K562 (cell line): ENCODE measurements at places on chromosomes 5 and 9.

- no peak overlapping the region for H3K27ac ChIP-seq
- H3K4me3 ChIP-seq: no peak overlapping the region
- DNase-seq: no peak
- no peaks in the 10 kb centered on the region for H3K27me3 ChIP-seq
- no peaks in the 10 kb centered on the region for H3K36me3 ChIP-seq
Observed at GRCh38 chr9:21988056-21988990, 5.9 kb downstream of the CDKN2A start.

DNA sequence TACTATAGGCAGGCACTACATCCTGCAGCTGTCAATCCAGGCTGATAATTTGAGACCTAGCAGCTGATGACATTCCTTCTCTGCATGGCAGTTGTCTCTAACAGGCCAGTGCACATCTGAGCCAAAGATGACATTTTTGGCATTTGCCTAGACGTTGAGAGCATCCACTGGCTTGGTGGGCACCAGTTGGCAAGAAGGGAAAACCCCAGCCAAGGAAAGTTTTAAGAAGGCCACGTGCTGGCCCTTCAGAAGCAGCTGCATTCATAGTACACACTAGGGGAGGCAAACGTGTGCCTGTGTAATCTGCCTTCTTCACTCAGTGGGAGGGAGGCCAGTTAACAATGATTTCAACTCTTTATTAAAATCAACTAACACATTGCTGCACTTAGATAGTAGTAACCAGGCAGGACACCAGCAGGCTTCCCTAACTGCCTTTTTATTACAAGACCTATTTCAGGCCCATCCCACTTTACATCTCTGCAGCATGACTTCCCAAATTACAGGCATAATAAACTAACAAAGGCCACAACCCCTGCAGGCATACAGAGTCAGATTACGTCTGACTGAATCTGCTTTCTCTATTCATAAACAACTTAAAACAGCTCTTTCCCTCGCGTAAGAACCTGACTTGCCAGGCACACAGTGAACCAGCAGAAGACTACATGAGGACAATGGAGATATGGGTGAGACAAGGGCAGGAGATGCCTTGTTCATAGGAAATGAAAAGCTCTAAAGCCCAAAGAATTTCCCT lies 576.3 kb downstream of the PDE4D start:
- H3K4me3 ChIP-seq: no peak overlapping the region
- H3K4me1 ChIP-seq: no peaks in the 10 kb centered on the region
- no peak for DNase-seq
- no peaks in the 10 kb centered on the region for H3K36me3 ChIP-seq
- H3K27ac ChIP-seq: no peak overlapping the region

- no peaks in the 10 kb centered on the region for H3K27me3 ChIP-seq
- no peaks in the 10 kb centered on the region; the same call in 2 of the 3 replicates for H3K4me1 ChIP-seq
- H3K36me3 ChIP-seq: no peaks in the 10 kb centered on the region
- no peak overlapping the region for H3K27ac ChIP-seq
Observed at GRCh38 chr5:72515211-72515610, 8.0 kb upstream of the ZNF366 start.

- H3K4me3 ChIP-seq: no peak overlapping the region
- H3K4me1 ChIP-seq: peaks cover 6% of the 10 kb centered on the region; the same call in 1 of the 2 replicates
- no peak overlapping the region for H3K27ac ChIP-seq
- peaks cover 50% of the 10 kb centered on the region for H3K27me3 ChIP-seq
Observed at GRCh38 chr9:38133595-38133994, 64.6 kb upstream of the SHB start.

DNA sequence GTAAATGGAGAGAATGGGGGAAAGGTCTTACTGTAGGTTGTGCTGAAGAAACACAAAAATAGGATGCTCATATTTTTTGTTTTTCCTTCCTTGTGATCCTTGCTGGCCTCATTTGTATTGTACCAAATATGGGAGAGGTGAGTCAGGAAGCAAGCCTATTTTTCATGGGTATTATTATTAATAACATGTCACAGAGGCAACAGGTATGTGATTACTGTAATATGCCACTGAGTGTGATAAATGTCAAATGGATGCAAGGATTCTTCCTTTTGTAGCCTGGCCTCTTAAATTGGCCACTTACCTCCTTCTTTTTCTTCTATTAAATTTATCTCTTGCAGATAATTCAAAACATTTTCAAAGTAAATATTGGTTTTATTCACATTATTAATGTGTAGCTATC lies 10.2 kb downstream of the LECT2 start:
- no peaks in the 10 kb centered on the region for H3K27me3 ChIP-seq
- H3K27ac ChIP-seq: no peak overlapping the region
- H3K4me1 ChIP-seq: no peaks in the 10 kb centered on the region

GRCh38 chr5:180596668-180597231 lies 5.5 kb upstream of the SCGB3A1 start:
- no peak for DNase-seq
- no peak overlapping the region for H3K27ac ChIP-seq
- no peaks in the 10 kb centered on the region for H3K36me3 ChIP-seq
- H3K27me3 ChIP-seq: no peaks in the 10 kb centered on the region
- H3K4me1 ChIP-seq: peaks cover 10% of the 10 kb centered on the region; the same call in 2 of the 3 replicates

GRCh38 chr5:163345216-163345615 lies 92.2 kb upstream of the CCNG1 start:
- H3K36me3 ChIP-seq: no peaks in the 10 kb centered on the region
- H3K4me3 ChIP-seq: no peak overlapping the region

DNA sequence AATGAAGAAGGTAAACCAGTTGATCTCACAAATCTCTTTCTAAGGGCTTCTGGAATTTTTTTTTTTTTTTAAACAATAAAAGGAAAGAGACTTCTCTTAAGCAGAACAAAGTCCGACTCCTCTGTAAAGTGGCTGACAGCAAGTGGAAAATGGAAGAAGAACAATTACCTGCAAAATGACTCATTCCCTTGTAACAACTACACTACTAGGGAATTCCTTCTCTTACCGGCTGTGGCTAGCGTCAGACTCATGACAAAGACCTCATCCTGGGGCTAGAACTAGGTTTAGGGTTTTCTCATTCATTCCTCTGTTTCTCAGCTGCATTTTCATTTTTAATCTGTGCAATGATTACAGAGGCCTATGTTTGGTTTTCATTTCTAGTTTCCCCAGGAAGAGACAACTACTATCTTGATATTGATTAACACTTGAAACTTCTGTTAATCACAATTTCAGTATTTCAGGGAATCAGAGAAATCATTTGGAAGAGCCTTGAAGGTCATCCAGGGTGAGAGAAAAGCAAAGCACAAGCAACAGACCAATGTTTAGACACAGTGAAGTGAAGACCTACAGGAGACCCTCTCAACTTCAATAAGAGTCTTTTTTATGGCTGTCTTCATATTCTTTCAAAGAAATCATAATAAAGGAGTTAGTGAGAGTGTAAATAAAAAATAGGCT lies 437.9 kb downstream of the RAB3C start:
- H3K36me3 ChIP-seq: no peaks in the 10 kb centered on the region
- H3K4me3 ChIP-seq: no peak overlapping the region
- DNase-seq: no peak

DNA sequence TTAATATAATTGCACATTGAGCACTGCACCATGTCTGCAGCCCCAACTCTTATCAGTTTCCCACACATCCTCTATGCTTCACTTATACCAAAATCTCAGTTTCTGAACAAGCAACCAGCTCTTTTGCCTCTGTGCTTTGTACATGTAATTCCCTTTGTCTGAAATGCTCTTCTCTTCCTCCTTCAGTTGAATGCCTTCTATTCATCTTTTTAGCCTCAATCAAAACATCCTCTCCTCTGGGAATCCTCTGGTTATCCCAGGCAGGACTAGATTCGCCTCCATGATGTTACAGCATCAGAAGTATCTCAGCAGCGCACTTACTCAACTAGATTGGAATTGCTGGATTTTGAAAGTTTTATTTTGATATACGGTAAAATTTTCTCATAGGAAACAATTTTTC lies 143.3 kb downstream of the GAS1 start:
- H3K36me3 ChIP-seq: no peaks in the 10 kb centered on the region
- no peaks in the 10 kb centered on the region for H3K4me1 ChIP-seq
- no peaks in the 10 kb centered on the region for H3K27me3 ChIP-seq
- no peak overlapping the region for H3K27ac ChIP-seq

- DNase-seq: no peak
- H3K27ac ChIP-seq: no peak overlapping the region
- no peaks in the 10 kb centered on the region for H3K27me3 ChIP-seq
- no peaks in the 10 kb centered on the region for H3K36me3 ChIP-seq
- peaks cover 59% of the 10 kb centered on the region for H3K4me1 ChIP-seq
- H3K4me3 ChIP-seq: no peak overlapping the region
Observed at GRCh38 chr9:137371521-137371941, 51.4 kb downstream of the EXD3 start.
